NCI-H2081 treated with DMSO at 0.1 percent for 48 hours (cell line): ENCODE measurements at places on chromosomes 16 and 17.

DNA sequence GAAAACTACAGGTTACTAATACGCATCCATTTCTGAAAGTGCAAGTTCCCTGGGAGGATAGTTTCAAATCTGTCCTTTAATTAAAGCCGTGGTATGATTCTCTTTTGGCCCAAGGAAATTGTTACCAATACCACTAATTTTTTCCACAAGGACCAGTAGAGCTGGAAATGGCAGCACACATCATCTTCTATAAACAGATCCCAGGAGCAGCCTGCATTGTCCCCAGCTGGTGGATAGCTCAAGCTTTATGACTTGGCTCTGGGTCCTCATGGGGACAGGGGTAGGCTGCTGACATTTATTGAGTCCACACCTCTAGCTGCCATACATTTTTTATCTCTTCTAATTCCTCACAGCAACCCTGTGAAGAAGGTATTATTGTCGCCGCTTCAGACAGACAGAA is 35.8 kb upstream of the BHLHA9 start:
- no peak for DNase-seq

DNA sequence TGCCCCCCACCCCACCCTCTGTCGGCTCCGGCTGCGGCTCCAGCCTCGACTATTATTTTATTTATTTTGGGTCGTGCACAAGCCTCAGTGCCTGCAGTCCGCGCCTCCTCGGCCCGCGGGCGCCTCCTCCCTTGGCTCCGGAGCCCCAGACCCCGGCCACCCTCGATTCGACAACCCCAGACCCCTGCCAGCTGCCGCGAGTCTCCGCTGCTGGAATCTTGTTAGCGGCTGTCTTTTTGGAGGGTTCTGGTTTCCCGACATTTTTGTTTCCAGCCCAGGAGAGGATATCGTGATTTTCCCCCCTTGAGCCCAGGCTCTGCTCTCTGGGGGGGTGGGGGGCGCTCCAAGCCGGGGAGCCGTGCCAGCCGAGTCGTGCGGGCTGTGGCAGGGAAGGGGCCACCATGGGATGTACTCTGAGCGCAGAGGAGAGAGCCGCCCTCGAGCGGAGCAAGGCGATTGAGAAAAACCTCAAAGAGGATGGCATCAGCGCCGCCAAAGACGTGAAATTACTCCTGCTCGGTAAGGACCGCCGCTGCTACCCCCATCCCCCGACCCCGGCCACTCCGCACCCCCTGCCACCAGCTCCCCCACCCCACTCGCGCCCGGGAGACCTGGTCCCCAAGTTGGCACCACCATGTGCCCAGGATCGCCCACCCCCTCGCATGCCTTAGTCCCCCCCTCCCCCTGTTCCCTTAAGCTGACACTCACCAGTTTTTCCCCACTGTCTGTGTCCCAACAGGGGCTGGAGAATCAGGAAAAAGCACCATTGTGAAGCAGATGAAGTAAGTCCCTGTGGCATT is 746 bp downstream of the GNAO1 start:
- no peak for DNase-seq

- DNase-seq, result no peak
Observed at GRCh38 chr17:5286846-5287245, 4.8 kb downstream of the RABEP1 start.

- no peak for DNase-seq
Observed at GRCh38 chr17:49450735-49451134, 36.1 kb upstream of the PHB1 start.

DNA sequence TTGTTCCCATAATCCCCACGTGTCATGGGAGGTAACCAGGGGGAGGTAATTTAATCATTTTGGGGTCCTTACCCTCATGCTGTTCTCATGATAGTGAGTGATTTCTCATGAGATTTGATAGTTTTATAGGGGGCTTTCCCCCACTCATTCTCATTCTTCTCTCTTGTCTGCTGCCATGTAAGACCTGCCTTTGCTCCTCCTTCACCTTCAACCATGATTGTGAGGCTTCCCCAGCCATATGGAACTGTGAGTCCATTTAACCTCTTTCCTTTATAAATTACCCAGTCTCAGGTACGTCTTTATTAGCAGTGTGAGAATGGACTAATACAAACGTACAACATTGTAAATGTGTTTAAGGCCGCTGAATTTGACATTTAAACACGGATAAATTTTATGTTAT is 35.5 kb upstream of the APOH start:
- no peak for DNase-seq
